ENCODE measurements at places on chromosomes 7 and 10.

DNA sequence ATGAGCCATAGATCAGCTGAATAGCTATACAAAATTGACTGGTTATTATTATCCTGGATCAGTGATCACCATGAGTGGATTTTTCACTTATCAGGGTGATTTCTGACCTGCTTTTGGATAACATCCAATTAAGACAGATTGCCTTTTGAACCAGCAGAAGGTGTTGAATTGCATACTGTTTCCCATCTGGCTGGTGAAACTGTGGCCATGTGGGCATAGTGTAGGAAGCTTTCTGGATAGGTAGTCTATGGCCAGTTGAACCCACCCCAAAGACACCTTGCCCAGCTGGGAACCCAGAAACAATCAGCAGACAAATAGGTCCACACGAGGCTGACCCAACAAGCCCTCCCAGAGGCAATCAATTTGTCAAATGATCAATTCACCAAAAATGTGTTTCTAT lies 29.3 kb downstream of the DNAJC12 start:
- no peak for DNase-seq

DNA sequence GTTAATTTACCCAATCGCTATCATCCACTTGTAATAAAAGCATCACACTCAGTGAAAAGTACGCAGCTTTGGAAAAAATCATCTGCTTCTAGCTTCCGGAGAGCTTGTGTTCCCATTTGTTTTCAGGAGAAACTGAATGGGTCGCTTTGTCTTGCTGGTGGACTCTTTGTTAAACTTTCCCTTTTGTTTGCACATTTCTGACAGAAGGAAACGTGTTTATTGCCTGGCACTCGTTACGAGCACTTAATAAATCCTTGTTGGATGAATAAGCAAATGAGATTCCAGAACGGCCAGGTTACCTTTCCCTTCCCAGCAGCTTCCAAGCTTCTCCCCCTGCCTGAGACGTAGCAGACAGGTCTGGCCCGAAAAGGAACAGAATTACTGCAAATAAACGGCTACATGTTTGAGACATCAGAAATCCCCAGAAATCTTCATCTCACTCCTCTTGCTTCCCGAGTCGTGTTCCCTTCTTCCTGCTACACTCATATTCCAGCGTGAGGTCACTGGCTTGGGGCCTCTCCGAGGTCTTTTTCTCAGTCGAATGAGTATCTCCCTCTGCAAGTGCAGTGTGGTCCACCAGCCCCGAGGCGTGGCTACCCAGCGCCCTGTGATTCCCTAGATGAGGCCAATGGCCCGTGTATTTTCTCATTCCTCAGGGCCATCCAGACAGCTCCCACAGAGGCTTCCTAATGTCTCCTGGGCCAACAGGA lies 167.2 kb downstream of the FRMD4A start:
- no peak for DNase-seq

DNA sequence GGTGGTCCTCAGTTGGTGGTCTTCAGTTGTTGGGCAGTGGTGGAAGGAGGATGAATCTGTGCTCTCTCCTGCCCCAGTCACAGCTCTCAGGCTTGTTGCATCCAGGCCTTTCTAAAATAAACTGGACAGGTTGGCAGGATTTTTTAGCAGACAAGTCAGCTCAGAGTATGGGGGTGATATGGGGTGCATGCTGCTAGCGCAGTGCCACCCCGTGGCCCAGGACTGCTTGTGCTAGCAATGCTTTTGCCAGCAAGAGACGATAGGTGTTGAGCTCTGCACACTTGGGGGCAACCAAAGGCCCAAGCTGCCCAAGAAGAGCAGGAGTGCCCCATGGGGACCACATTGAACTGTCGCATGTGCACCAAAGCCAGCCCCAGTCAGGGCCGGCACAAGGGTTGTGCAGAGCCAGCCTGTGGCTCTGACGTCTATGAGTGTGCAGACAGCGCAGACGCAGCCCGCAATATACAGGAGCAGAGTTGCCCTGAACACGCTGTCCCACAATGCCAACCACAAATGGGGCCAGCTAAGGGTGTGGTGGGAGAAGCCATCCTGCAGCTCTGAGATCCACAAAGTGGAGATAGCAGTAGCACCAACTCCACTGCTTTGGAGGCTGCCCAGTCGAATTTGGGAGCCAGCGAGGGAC lies 49.8 kb upstream of the PDSS1 start:
- no peak for DNase-seq

GRCh38 chr10:22219308-22219707 lies 1.5 kb upstream of the EBLN1 start:
- DNase-seq: no peak

DNA sequence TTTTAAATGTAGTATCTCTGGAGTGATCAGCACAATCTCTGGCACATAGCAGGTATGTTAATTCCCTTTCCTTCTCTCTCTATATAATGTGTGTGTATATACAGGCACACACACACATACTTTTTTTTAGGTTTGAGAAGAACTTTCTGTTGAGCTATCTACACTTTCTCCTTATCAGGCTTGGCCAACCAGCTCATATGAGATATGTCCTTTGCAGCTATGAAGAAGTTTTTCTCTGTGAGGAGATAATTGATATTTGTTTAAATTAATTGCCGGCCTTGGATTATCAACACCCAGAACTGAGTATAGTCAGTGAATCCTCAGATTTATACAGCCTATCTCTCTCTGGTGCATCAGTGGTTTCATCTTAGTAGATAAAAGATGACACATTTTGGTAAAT lies 2.3 kb upstream of the MCU start:
- no peak for DNase-seq

DNA sequence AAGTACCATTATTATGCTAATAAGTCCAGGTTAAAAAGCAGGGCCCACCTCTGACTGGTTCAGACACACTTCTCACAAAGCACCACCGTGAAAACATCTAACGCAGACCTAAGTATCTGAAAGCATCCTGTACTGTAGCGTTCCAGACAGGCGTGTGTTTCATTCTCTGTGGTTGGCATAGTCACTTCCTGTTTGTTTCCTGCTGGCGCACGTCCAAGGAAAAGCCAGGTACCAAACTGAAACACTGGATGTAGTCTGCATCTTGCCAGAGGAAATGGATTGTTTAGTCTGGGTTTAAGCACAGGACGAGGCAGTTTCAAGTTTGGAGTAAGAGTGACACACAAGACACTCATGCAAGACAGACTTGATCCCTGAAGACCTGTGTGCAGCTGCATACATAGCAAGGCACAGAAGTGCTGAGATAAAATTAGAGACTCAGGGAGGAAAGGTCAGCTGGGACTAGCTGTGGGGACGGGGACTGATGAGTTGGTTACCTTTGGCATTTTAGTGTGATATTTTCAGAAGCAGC lies 23.3 kb downstream of the BPGM start:
- DNase-seq: peak; percentile 56

GRCh38 chr10:79320820-79321493 lies 26.3 kb upstream of the PPIF start:
- DNase-seq: no peak

DNA sequence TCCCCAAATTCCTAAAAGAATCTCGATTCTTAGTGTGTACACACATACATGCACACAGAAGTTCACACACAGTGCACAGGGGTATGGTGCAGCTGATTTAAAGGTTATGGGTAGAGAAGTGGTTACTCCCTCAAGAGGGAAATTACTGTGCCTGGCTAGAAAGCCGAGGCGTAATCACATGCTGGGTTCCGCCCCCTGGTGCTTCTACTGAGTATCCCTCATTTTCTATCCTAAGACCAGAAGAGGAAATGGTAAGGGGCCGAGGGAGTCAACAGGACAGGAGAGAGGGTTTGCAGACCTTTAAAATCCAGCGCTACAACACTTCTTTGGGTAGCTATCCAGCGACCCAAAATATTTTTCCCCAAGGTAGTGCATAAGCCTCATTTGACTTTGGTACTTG lies 147.3 kb upstream of the TMEM196 start:
- DNase-seq: no peak

DNA sequence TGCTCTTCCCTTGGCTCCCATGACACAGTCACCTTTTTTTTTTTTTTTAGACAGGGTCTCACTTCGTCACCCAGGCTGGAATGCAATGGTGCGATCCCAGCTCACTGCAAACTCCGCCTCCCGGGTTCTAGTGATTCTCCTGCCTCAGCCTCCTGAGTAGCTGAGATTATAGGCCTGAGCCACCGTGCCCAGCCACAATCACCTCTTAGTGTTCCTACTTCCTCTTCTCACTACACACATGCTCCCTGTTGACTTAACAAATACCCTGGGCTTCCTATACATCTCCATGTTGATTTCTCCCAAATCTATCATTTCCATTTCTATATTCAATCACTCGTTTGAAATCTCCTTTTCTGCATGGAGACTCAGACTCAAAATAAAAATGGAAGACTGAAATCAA lies 91.7 kb downstream of the CUBN start:
- DNase-seq: no peak

DNA sequence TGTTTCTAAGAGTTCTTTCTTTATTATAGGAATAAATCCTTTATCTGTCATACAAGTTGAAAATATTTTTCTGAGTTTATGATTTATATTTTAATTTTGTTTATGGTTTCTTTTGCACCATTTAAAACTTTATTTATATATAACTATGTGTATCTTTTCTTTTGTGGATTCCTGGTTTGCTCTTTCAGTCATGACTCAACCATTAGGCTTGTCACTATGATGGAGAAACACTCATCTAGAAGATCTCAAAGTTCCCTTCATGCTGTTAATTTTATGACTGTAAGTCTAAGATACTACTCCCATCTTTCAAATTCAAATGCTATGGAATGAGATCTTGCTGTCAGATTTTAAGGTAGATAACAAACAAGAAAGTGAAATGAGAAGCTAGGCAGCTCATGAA lies 199.5 kb downstream of the INHBA start:
- DNase-seq: no peak

DNA sequence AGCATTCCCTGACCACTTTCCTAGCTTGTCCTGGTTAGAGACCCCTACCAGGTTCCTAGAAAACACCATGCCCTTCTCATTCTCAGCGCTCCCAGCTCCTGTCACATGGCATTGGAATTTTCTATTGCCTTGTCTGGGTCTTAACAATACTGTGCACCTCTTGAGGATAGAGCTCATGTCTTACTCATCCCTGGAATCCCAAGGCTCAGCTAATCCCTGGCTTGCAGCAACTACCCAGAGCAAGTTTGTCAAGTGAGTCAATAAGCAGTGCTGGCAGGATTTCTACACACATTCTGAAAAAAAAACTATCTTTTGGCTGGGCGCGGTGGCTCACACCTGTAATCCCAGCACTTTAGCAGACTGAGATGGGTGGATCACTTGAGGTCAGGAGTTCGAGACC lies 11.7 kb upstream of the PRDX3 start:
- DNase-seq: no peak

GRCh38 chr10:110141871-110142635 lies 65.4 kb upstream of the MXI1 start:
- DNase-seq: no peak

DNA sequence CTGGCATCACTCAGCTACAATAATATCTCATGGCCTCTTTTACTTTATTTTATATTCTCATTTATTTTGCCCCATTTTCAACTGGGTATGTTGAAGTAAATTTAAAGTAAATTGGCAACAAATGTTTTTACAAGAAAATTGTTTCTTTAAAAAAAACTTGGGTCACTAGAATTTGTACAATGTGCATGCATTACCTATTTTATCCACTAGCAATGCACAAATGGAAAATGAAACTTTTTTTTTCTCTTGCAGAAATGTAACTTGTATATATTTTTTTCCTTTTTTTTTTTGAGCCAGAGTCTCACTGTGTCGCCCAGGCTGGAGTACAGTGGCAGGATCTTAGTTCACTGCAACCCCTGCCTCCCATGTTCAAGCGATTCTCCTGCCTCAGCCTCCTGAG lies 10.3 kb upstream of the H2AZ2 start:
- DNase-seq: no peak

DNA sequence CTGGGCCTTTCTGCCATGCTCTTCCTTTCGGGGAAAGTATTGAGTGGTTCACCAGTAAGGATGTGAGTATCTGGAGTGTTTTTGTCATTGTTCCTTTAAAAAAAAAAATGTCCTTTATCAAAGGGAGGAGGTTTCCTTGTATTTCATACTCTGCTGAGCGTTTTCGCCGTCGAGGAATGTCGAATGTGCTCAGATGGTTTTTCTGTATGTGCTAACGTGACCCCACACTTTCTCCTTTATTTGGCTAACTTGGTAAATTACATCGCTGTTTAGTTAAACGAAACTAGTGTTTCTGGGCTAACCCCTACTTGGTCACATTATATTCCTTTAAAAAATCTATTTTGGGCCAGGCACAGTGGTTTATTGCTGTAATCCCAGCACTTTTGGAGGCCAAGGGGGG lies 45.9 kb downstream of the INPP5A start:
- DNase-seq: no peak

- no peak for DNase-seq
These were observed 3.1 kb downstream of the KLLN start for GRCh38 chr10:87860156-87860795.

GRCh38 chr7:23020742-23021401 lies 6.9 kb upstream of the HYCC1 start:
- DNase-seq: no peak

DNA sequence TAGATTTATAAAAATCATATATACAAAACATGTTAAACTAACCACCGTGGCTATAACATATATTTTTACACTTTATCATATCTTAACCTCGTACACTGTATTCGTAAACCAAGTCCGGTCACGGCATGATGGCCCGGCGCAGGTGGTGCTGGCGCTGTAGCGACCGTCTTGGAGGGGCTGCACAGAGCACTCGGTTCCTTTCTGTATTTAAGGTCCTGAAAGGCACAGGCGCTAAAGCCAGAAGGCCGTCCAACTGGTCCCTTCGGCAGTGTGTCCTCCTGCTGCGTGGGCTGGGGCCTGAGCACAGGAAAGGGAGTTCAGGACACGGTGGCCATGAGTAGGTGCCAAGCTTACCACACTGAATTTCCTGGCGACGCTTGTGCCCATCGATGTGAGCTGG lies 33.8 kb downstream of the AMZ1 start:
- DNase-seq: no peak

- DNase-seq: no peak
These were observed 489.2 kb downstream of the MDFIC start for GRCh38 chr7:115410972-115411686.

DNA sequence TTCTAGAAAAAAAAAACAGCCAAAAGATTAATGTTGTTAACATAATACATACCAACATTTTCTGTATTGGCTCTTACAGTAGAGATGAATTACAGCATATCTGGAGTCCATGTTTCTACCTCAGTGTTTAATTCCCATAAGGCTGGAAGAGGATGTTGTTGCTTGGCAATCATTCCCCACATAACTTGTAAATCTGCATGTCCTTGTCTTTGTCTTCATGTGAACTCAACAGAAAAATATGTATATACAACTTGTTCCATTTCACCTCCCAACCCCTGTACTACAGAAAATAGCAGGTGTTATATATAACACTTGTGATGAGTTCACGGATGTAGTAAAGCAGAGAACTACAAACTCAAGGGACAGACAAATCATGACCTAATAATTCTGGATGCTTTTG lies 160.9 kb upstream of the SEMA3C start:
- no peak for DNase-seq

DNA sequence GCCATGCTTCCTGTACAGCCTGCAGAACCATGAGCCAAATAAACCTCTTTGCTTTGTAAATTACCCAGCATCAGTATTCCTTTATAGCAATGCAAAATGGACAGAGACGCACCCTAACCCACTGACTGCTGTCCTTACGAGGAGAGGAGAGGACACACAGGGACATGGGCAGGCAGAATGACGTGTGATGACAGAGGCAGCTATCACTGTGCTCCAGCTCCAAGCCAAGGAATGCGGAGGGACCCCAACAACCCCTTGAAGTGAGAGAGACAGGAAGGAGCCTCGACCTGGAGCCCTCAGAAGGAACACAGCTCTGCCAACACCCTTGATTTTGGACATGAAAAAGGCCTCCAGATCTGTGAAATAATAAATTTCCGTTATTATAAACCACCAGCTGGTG lies 46.6 kb upstream of the EBF3 start:
- DNase-seq: no peak

GRCh38 chr7:129728875-129729467 lies 117.5 kb downstream of the NRF1 start:
- DNase-seq: no peak

Measured in stimulated activated CD8-positive, alpha-beta memory T cell treated with anti-CD3 and anti-CD28 coated beads, Interleukin-12 subunit alpha, Interleukin-12 subunit beta, amount 100 ng/mL, for 4 hours (primary cell).